ENCODE measurements at places on chromosomes 5 and 9.

- no peak for DNase-seq
These were observed 111.5 kb upstream of the FSTL4 start for GRCh38 chr5:133723651-133724366.

GRCh38 chr5:146799671-146800070, 78.9 kb downstream of the PPP2R2B start:
- DNase-seq: no peak

- no peak for DNase-seq
These were observed 20.3 kb upstream of the DUSP1 start for GRCh38 chr5:172791286-172791685.

DNA sequence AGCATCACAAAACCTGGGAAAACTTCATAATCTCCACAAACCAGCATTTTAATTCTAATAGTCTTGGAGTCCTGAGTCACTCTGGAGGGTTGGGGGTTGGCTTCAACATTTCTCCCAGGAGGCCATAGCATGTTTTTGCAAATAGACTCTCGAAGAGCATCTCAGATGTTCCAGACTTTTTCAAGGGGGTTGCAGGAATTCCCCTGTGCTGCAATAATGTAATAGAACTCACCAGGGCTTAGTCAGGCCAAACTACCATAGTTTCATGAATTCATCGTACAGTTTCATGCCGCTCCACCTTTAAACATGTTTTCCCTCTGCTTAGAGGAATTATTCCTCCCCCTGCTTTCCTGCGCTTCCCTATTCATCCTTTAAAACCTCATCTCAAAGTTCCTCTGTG, 499.5 kb upstream of the KLF4 start:
- DNase-seq: no peak

GRCh38 chr9:108517651-108518365, 338.0 kb downstream of the ACTL7B start:
- no peak for DNase-seq

DNA sequence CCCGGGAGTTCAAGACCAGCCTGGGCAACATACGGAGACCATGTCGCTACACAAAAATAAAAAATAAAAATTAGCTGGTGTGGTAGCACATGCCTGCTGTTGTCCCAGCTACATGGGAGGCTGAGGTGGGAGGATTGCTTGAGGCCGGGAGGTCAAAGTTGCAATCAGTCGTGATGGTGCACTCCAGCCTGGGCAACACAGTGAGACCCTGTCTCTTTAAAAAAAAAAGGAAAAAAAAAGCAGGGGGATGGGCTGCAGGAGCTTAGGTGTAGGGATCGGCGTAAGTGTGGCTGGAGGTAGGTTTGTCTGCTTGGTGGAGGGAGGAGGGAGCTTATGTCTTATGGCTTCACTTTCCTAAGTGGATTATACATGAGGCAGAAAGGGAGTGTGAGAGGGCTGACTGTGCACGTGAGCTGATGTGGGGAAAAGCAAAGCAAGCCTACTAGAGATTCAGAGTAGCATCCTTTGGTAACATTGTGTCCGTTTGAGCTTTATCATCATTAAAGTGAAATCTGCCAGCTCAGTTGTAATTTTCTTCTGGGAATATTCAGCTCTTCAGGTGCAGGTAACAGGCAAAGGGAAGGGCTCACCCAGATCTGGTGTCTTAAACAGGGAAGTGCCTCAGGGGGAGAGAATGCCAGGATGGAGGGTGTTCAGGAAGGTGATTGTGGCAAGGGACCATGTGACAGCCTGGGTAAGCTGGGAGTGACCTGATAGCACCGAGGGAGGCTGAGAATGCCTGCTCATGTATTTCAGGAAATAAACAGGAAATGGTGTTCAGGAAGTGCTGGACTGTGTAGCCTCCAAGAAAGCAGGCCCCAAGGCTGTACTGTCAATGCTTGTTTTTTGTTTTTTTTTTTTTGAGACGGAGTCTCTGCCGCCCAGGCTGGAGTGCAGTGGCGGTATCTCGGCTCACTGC, 17.6 kb upstream of the SETX start:
- no peak for DNase-seq

Measured in activated CD8-positive, alpha-beta T cell treated with anti-CD3 and anti-CD28 coated beads for 36 hours (primary cell).